ENCODE measurements at places on chromosomes 3 and 15. TPM values are rescaled to one million over a fixed set of nuclear protein-coding genes. Genes with fewer than 3 reads are reported as not detected.

GRCh38 chr3:106381939-106382335, 513.1 kb upstream of the CBLB start:
- no peak for DNase-seq

- DNase-seq, result no peak
Measured at GRCh38 chr15:49045751-49046219, 461 bp downstream of the SECISBP2L start.

DNA sequence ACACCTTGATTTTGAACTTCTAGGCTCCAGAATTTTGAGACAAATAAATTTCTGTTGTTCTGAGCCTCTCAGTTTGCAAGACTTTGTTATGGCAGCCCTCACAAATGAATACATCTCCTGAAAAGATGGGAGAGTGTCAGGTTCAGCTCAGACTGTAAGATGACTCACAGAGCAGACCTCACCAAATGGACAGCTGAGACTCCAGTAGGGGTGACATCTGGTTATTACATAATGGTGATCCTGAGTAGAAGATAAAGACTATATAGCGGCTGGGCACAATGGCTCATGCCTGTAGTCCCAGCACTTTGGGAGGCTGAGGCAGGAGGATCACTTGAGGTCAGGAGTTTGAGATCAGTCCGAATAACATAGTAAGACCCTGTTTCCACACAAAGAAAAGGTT, 26.2 kb upstream of the MTMR14 start:
- DNase-seq, result no peak

GRCh38 chr3:113985541-113985940, 37.7 kb downstream of the ZDHHC23 start:
- DNase-seq, result no peak

GRCh38 chr15:29316422-29316821, 46.8 kb upstream of the NSMCE3 start:
- no peak for DNase-seq

DNA sequence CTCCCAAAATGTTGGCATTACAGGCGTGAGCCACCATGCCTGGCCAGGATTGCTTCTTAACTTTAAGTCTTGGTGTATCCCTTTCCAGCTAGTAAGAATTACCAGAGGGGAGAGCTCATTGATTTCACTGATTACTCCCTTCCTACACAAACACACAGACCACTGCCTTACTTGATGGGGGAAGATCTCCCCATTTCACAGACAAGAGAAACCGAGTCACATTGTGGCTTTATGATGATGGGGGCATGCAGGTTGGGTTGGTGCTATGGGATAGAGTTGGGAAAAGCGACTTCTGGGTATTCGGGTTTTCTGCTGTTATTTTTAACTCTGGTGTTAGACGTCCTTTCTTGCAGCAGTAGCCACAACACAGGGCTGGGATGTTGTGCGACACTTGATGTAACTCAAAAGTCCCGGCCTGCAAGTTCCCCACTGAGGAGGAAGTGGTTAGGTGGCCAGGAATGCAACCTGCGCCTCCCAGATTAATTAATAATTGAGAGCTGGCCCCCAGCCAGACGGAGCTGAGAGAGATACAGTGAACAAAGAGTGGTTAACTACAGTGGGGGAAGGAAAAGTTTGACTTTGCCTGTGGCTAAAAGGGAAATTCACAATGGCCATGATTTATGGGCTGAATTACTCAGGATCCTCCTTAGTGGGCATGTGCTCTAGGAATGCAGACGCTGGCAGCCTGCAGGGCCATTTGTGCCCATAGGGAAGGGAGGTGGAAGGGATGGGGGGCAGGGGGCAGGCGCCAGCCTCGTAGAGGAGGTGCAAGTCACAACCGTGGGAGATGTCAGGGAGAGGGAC, 63.6 kb downstream of the SMAD6 start:
- DNase-seq, result no peak

DNA sequence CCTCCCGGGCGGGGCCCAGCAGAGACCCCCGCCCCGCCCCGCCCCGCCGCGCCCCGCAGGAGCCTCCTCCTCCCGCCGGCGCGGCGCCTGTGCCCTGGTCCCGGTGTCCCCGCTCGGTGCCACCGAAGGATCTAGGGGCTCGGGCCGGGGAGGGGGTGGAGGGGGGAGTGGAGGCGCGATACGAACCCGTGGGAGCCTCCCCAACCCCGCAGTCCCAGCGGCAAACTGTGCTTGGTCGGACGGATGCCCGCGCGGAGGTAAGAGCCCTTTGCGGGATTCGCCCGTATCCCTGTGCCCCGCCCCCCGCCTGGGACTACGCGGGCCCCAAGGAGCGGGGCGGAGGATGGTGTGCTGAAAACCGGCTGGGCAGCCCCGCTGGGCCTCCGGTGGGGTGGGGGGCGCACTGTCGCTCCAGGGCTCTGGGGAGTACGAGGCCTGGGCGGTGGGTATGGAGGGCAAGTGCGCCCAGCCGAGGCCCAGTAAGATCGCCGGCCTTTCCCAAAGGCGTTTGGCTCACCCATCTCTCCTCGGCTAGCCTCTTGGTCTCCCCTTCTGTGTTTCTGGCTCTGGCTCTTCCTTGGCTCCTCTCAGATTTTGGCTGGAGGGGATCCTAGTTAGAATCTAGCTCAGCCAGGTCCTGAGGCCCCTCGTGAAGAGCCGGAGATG, 65.6 kb upstream of the POLG start:
- no peak for DNase-seq

FBXW12 gene
- total RNA-seq, result not detected

- DNase-seq, result no peak
Measured at GRCh38 chr3:68148447-68148846, 494.0 kb upstream of the SUCLG2 start.

GRCh38 chr15:44101286-44101685, 93.8 kb downstream of the FRMD5 start:
- DNase-seq, result no peak

SNRPA1 gene
- 12.7 TPM for total RNA-seq

GRCh38 chr3:4311496-4311895, 8.3 kb downstream of the SETMAR start:
- no peak for DNase-seq

DNA sequence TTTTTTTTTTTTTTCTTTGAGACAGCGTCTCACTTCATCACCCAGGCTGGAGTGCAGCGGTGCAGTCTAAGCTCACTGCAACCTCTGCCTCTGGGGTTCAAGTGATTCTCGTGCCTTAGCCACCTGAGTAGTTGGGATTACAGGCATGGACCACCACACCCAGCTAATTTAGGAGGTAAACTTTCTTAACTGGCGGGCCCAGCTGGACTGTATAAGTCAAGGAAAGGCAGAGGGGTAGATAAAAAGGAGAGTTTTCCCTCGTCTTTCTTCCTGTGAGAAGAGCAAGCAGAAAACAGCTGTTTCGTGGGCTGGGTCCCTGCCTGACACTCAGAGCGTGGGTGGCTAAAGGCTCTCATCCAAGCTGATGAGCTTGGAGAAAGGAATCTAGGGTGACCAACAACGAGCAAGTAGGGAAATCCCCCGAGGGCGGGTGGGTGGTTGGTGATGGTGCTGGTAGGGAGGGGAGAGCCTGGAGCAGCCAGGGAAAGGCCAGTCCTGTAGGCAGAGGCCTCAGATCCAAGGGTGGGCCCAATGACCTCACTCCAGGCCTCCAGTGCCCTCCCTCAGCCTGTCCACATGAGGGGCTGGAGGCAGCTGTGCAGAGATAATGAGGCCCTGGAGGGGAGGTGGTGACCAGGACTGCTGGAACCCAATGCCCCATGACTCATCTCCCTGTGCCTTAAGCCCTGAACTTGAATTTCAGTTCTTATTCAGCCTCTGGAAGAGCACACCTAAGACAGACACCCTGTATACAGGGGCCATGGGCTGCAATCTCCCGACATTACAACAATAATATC, 43.1 kb upstream of the LIMD1 start:
- DNase-seq, result no peak

C3orf52 gene
- 0.47 TPM for total RNA-seq

C3orf49 gene
- total RNA-seq, result not detected

SEC22A gene
- total RNA-seq, result 21.7 TPM

CHDH gene
- total RNA-seq, result 34.0 TPM

- DNase-seq, result no peak
Measured at GRCh38 chr15:93527374-93528050, 438.5 kb upstream of the RGMA start.

- no peak for DNase-seq
Measured at GRCh38 chr3:65781594-65781993, 257.1 kb downstream of the MAGI1 start.

ZNF619 gene
- total RNA-seq, result 4.9 TPM

DNA sequence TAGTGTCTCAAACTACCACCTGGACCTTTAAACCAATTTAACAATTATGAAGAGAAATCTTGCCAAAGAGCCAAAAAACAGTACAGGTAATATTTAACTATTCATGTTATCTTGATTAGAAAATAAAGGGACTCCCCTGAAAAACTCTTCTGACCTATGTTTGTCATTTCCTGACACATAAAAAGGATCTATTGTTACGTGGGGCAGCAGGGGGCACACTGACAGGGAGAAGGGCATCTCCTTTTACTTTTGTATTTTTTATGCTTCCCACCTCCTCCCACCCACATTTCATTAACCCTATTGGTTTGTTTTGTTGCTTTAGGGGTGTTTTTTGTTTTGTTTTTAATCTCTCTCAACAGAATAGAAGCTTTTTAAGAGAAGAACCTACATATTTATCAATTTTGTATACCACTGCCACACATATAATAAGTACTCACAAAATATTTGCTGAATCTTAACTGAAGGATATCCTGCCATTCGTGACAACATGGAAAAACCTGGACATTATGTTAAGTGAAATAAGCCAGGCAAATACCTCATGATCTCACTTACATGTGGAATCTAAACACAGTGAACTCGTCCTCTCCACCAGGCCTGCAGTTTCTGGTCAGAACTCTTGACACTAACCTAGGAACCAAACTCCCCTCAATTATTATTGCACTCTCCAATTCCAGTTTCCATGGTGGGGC, 17.7 kb downstream of the STAG1 start:
- DNase-seq, result no peak

- DNase-seq, result no peak
Measured at GRCh38 chr15:64755427-64755940, 19.9 kb downstream of the RBPMS2 start.

REC114 gene
- not detected for total RNA-seq

DNA sequence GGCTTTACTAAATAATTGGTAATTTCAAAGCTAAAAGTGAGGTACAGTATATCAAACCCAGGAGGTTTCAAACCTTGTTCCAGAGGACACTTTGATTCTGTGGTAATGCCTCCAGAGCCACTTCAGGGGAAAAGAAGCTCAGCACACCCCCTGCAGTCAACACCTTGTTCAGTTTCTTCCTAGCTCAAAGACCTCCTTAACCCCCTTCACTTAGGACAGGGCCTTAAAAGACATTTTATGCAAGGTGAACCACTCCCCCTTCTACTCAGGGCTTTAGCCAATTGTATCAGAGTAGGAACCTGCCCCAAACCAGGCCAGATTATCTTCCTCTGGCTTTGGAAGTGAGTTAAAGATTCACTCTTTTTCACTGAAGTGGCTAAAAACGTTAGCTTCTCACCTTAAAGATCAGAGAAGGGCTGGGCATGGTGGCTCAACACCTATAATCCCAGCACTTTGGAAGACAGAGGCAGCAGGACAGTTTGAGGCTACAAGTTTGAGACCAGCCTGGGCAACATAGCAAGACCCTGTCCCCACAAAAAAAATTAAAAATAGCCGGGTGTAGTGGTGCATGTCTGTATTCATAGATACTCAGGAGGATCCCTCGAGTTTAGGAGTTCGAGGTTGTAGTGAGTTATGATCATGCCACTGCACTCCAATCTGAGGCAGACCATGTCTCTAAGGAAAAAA, 3.4 kb downstream of the DENND6A start:
- DNase-seq, result no peak

GRCh38 chr3:30232142-30232541, 374.3 kb upstream of the TGFBR2 start:
- DNase-seq, result no peak

TUBGCP4 gene
- 17.1 TPM for total RNA-seq

NR2E3 gene
- total RNA-seq, result 0.17 TPM

GRCh38 chr3:15332405-15333098, at the start of gene SH3BP5:
Gene SH3BP5, minus strand, starts transcription at chr3:15332586. Its CDS starts 178 bp downstream, at chr3:15332408.
- DNase-seq, result peak; percentile 65

WDR53 gene
- 3.6 TPM for total RNA-seq

GOLGA8M gene
- total RNA-seq, result 0.75 TPM

DNA sequence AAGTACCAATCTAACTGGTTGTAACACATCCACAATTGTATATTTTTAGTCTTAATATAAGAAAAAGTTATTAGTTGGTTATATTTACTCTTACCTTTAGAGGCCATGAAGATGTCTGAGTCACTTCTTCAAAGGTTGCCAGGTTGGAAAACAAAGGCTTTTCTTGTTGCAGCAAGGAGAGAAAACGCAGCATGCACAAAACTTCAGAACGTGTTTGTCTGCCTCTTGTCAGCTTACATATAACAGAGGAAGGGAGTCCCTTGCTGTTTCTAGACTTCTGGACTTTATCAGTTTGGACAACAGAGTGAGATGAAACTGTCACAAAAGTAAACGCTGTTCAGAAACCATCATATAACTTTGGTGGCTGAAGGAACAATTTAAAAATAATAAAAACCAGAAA, at the start of gene PLSCR5:
PLSCR5 (minus strand) TSS at position 241 of the 400 bp plus-strand sequence; CDS start at position 107, 134 bp downstream.
- no peak for DNase-seq

- DNase-seq, result no peak
Measured at GRCh38 chr3:187986514-187986934, 167.4 kb upstream of the LPP start.

DNA sequence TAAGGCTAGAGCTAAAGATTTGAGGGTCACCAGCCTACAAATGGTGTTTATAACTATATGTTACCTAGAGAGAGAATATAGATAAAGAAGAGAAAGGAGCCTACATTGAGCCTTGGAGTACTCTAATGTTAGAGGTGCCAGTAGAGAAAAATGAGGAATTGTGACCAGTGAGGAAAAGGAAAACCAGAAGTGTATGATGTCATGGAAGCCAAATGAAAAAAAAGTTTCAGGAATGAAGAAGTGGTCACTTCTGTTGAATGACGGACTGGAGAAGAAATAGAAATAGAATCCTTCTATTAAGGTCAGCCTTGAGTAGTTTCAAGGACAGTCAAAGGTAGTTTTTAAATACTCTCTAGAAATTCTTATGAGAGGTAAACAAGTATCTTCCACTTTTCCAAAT, 51.2 kb upstream of the MLF1 start:
- no peak for DNase-seq

GTF2E1 gene
- total RNA-seq, result 5.4 TPM
